ENCODE measurements at places on chromosomes 3 and 15.
A peak's percentile ranks its signal among the peaks of the same experiment; 100 is the strongest.

GRCh38 chr15:36877294-36877693 is 223.1 kb downstream of the MEIS2 start:
- H3K4me1 ChIP-seq, result no peaks in the 10 kb centered on the region
- no peak overlapping the region for H3K27ac ChIP-seq
- H3K4me3 ChIP-seq, result no peak overlapping the region
- peaks cover 12% of the 10 kb centered on the region for H3K27me3 ChIP-seq
- no peak for DNase-seq
- H3K36me3 ChIP-seq, result no peaks in the 10 kb centered on the region

GRCh38 chr3:126718561-126719445 is 14.8 kb downstream of the CHCHD6 start:
- no peaks in the 10 kb centered on the region for H3K36me3 ChIP-seq
- H3K4me3 ChIP-seq, result no peak overlapping the region
- no peaks in the 10 kb centered on the region for H3K27me3 ChIP-seq
- H3K27ac ChIP-seq, result no peak overlapping the region
- no peak for DNase-seq

GRCh38 chr3:188233320-188233719 is 79.4 kb downstream of the LPP start:
- H3K27me3 ChIP-seq, result no peaks in the 10 kb centered on the region
- no peak overlapping the region for H3K4me3 ChIP-seq
- H3K36me3 ChIP-seq, result peaks cover 14% of the 10 kb centered on the region
- peaks cover 19% of the 10 kb centered on the region for H3K4me1 ChIP-seq
- no peak overlapping the region for H3K27ac ChIP-seq

DNA sequence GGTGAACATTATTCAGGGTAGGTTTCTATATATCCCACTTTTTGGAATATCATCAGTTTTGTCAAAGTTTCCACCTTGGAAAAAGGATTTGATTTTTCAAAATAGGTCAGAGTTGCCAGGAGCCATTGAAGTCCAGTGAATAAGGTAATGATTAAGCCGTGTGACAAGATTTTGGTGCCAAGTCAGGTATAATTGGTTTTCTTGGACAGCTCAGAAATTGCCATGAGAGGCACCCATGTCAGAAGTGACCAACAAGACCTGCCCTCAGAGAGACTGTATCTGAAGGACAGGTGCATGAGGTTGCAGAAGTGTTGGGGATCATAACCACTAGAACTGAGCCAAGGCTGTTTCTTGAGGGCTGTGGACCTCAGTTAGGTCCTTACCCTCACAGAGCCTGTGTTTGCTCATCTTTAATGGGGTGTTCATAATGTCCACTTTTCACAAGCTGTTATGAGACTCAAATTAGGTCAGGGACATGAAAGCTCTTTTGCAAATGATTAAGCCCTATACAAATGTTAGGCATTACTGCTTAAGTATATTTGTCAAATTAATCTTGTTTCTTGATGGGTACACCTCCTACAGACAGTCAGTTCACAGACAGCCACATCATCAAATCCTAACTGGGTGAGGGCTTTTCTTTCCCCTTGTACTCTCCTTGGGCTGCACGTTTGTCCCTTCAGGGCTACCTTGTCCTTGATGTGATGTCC is 32.3 kb downstream of the CASR start:
- no peak overlapping the region for H3K27ac ChIP-seq
- no peaks in the 10 kb centered on the region for H3K36me3 ChIP-seq
- H3K27me3 ChIP-seq, result peaks cover 2% of the 10 kb centered on the region
- no peak for DNase-seq
- H3K4me3 ChIP-seq, result no peak overlapping the region

DNA sequence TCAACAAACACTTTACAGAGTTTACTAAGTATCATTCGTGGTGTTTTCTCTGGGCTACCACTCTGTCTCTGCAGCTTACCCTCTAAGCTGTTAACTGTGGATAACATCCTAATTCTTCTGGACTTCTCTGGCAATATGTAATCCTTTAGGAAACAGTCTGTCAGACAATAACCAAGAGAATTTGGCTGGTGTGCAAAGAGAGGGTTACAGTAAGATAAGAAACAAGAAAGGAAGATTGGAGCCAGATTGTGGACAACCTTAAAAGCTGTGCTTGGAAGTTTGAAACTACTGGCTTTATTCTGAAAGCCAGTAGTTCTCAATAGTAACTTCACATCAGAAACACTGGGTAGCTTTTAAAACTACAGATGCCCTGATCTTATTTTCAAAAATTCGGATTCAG is 778 bp downstream of the ARL6 start:
- H3K4me1 ChIP-seq, result no peaks in the 10 kb centered on the region
- H3K27ac ChIP-seq, result no peak overlapping the region
- H3K27me3 ChIP-seq, result no peaks in the 10 kb centered on the region
- DNase-seq, result peak; percentile 1
- H3K36me3 ChIP-seq, result no peaks in the 10 kb centered on the region

GRCh38 chr3:15265655-15266509 is 59.8 kb downstream of the CAPN7 start:
- no peak overlapping the region for H3K27ac ChIP-seq
- H3K4me3 ChIP-seq, result no peak overlapping the region
- H3K4me1 ChIP-seq, result peaks cover 13% of the 10 kb centered on the region
- H3K36me3 ChIP-seq, result peaks cover 5% of the 10 kb centered on the region
- DNase-seq, result no peak

- H3K27ac ChIP-seq, result no peak overlapping the region
- H3K27me3 ChIP-seq, result peaks cover 3% of the 10 kb centered on the region
- no peak for DNase-seq
- H3K36me3 ChIP-seq, result no peaks in the 10 kb centered on the region
- no peaks in the 10 kb centered on the region for H3K4me1 ChIP-seq
Measured at GRCh38 chr15:60026555-60026954, 22.4 kb downstream of the FOXB1 start.

- no peak for DNase-seq
- no peak overlapping the region for H3K4me3 ChIP-seq
- peaks cover 13% of the 10 kb centered on the region for H3K4me1 ChIP-seq
- H3K27me3 ChIP-seq, result no peaks in the 10 kb centered on the region
- no peak overlapping the region for H3K27ac ChIP-seq
- H3K36me3 ChIP-seq, result no peaks in the 10 kb centered on the region
Measured at GRCh38 chr15:101113114-101114005, 138.5 kb downstream of the CHSY1 start.

DNA sequence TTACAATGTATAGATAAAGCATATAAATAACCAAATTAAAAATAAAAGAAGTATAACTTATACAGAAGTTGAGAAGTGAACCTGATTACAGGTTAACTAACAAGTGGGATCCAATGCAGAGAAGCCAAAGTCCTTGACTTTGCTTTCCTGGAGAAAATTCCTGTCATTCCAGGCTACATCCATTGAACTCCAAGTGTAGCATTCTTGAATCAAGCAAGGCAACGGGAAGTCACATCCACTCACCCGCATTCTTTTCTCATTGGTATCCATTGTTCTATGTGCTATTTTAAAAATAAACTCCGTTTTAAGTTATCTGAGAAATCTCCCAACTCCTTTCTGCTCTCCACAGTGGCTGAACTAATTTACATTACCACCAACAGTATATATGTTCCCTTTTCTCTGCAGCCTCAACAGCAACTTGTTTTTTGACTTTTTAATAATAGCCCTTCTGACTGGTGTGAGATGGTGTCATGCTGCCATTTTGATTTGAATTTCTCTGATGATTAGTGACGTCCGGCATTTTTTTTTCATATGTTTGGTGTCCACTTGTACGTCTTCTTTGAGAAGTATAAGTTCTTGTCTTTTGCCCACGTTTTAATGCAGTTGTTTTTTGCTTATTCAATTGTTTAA is 534.3 kb downstream of the ROBO1 start:
- no peak for DNase-seq
- H3K36me3 ChIP-seq, result no peaks in the 10 kb centered on the region
- no peak overlapping the region for H3K27ac ChIP-seq
- H3K4me1 ChIP-seq, result no peaks in the 10 kb centered on the region
- H3K4me3 ChIP-seq, result no peak overlapping the region
- no peaks in the 10 kb centered on the region for H3K27me3 ChIP-seq

DNA sequence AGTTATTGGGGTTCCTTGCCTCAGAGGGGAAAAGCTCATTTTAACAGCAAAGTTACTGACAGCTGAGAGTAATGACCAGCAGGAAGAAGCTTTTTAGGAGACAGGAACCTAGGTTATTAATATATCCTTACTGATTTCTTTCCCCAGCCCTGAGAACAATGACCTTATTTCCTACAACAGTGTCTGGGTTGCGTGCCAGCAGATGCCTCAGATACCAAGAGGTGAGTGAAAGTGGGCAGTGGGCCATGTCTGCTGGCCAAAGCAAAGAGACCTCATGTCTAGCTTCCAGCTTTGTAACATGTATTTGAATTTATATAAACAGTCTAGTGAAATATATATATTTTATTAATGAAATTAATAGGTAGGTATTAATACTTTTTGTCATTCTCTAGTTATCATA is 5.0 kb downstream of the CCNDBP1 start:
- H3K27me3 ChIP-seq, result no peaks in the 10 kb centered on the region
- H3K27ac ChIP-seq, result no peak overlapping the region
- peaks cover 5% of the 10 kb centered on the region for H3K4me1 ChIP-seq
- peak; percentile 26 for DNase-seq
- H3K36me3 ChIP-seq, result peaks cover 21% of the 10 kb centered on the region

DNA sequence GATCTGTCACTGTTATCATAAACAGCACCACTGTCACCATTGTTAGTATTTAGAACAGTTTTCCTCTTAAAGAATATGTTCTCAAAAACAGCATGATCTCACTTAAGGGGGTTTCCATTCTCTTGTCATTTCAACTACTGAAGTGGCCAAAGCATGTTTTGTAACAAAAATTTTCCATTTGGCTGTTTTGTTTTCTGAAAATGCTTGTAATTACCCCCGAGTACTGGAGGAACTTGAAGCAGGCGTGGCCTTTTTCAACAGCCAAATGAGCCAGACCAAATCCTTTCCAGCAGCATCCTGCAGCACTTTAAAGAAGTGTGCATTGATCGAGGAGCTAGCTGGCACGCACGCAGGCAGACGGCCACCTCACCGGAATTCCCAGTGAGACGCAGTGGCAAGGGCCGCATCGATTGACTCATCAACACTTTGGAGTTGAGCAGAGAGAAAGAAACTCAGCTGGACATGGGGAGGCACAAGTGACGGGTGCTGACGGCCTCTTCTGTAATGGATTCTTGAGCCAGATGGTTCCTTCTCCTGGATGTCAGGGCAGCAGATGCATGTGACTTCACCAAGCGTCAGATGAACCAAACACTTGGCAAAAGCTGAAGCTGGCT is 234.3 kb upstream of the IGF1R start:
- H3K36me3 ChIP-seq, result no peaks in the 10 kb centered on the region
- H3K4me3 ChIP-seq, result no peak overlapping the region
- no peak for DNase-seq
- peaks cover under 1% of the 10 kb centered on the region for H3K27me3 ChIP-seq
- H3K27ac ChIP-seq, result no peak overlapping the region

DNA sequence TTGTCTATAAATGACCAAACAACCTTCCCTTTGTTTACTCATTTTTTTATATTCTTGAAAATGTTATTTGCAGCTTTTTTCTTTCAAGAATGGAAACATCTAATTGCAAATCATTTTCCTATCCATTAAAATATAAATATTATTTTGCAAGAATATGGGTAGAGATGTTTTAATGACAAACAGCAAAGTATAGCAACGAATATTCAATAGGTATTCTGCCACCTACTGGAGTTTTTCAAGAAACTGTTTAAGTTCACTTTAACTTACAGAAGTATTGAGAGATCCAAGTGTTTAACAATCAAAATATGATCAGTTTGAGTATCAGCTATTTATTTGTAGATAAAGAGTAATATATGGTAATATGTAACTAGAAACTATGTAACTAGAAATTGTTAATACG is 6.9 kb upstream of the EOGT start:
- H3K36me3 ChIP-seq, result peaks cover 20% of the 10 kb centered on the region
- no peak for DNase-seq
- H3K27ac ChIP-seq, result no peak overlapping the region
- H3K4me1 ChIP-seq, result no peaks in the 10 kb centered on the region

Measured in IMR-90 (cell line).